Activated CD4-positive, alpha-beta T cell treated with anti-CD3 and anti-CD28 coated beads for 48 hours (primary cell): ENCODE measurements at places on chromosomes 3 and 15.
A peak's percentile ranks its signal among the peaks of the same experiment; 100 is the strongest.

DNA sequence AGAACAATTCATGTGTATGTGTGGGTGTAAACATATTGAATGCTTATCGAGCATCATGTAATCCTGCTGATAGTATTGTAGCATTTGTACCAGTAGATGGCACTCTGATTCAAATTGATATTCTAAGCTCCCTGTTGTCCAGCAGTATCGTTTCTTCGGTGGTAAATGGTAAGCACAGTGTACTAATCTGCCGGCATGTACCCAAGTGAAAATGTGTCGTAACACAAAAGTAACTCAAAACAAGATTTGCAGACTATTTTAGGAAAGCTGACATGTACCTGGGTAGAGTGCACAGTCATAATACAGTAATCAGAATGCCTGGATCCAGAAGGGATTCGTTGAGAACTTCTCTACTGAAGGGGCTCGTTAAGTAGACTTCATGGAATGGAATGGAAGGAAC, 31.7 kb upstream of the MNS1 start:
- DNase-seq, result no peak

DNA sequence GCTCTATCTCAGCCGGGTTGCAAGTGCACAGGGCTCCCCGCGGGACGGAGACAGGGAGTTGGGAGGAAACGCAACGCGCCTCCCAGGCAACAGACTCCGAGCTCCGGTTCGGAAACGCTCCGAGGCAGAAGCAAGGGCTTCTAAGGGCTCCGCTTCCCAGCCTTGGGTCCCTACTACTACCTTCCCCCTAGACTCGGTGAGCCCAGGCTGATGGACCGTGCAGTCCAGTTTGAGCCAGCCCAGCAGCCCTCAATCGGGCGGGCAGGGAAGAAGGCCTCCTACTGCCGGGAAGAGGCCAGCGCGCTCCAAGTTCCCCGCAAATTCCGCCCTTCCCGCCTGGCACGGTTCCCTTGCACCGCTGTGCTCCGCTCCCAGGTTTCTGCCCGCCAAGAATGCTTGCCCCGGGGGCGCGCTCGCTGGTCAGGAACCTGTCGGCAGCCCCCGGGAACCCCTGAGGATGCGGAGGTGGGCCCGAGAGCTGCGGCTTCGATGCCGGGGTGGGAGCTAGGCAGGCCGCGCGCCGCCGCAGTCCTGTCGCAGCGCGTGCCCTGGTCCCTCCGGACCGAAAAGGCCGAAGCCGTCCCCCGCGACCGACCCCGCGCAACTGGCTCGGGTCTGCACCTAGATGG, 728 bp downstream of the TRANK1 start:
- peak; percentile 60 for DNase-seq

GRCh38 chr3:113495035-113495434, 19.9 kb downstream of the SPICE1 start:
- DNase-seq, result peak; percentile 32

DNA sequence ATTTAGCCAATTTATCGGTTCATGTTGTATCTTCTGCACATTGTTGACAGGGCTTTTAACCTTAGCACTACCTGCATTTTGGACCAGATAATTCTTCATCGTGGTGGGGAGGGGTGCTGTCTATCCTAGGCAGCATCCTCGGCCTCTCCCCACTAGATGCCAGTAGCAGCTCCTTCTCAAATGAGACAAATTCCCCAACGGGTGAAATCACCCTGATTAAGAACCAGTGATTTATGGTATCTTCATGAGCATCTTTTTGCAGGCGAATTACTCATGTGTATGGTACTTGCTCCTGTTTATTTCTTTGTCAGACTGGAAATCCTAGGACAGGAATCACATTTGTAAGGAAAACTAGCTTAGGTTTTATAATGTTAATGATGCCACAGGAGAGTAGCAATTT, 68.0 kb downstream of the C3orf70 start:
- DNase-seq, result no peak

DNA sequence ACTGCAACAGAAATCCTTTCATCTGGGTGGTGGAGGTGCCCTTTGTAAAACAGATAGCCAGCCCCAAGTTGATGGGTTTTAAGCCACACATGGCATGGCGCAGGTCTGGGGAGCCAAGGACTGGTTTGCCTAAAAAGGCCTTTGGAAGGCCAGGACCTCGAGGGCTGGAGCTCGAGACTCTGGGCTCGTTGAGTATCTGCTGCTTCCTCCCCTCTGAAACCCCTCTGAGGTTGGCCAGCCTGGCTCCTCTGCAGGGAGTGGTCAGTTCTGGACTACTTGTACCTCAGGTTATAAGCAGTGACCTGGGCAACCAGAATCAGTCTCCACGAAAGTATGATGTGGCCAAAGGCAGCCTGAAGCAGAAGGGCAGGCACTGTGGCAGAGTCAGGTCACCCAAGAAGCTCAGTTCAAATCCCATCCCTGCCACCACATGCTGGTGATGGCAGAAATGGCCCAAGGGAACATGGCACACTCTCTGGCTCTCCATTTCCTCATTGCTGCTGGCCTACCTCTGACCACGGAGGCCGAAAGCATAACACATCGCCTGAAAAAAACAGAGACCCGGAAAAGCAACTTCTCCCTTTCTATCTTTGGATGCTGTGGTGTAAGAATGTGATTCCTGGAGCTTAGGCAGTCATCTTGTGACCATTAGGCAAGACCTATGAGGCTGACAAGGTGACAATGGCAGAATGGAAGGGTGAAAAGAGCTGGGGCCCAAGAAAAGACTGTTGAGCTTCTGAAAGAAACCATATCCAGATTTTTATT, 51.2 kb downstream of the WNT7A start:
- no peak for DNase-seq

DNA sequence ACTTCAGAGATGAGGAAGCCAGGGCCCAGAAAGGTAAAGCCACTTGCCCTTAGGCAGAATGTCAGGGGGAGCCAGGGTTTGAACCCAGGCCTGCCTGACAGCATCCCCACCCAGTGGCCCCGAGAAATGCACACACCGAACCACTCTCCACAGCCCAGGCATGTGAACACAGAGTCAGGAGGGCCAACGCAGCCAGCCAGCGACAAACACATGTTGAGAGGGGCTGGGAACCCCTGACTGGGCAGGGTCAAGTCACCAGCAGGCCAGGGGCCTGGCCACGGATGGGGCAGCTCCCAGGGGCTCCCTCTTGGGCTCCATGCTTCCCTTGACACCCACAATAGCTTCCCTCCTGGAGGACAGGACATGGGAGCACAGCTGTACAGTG, 5.1 kb upstream of the GRIP2 start:
- no peak for DNase-seq

DNA sequence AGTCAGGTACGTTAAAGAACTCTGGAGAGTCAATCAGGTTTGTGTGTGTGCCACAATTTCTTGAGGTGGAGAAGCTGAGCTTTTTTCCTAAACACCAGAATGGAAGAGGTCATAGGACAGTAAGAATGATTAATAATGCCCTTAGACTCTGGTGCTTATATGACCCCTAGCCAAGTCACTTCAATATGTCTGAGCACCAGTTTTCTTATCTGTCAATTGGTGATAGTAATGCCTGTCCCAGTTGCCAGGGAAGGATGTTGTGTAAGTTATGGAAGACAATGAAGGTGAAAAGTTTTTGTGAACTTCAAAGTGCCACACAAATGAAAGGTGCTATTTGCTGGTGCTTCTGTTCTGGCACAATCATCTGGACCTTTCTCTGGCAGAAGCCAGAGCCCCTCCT, 22.2 kb upstream of the DLG1 start:
- DNase-seq, result no peak

GRCh38 chr3:90241481-90241880, 1134.1 kb downstream of the EPHA3 start:
- DNase-seq, result no peak

DNA sequence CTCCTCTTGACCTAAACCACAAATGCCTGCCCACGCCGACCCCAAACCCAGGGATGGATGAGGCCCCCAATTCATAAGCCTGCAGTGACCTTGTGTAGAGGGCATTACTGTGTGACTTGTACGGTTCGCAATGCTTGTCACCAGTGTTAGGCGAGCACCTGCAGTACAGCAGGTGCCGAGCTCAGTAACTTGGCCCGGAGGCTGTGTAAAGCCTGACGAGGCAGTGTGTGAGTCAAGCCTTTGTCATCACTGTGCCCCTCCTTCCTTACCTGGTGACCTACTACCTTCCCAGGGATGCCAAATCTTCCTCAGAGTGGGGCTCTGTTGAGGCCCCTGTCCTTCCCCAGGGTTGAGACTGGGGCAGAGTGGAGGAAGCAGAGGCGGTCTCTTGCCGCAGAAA, 37.2 kb upstream of the TMEM115 start:
- DNase-seq, result no peak

GRCh38 chr3:151430821-151431484, 29.9 kb downstream of the IGSF10 start:
- no peak for DNase-seq

DNA sequence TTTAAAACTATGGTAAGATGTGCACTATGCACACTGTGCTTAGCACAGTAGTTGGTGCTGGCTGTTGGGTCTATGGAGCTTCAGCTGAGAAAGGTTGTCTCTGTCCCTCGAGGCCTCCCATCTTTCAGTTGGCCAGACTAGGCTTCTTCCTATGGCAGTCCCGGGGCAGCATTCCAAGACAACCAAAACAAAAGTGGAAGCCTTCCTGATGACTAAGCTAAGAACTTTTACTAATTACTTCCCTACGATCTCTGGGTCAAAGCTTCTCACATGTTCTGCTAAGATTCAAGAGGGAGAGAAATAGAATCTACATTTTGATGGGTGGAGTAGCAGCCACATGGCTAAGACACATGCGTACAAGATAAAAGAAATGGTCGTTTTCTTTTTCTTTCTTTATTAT, 342.8 kb downstream of the TUSC7 start:
- no peak for DNase-seq

- DNase-seq, result peak; percentile 30
Observed at GRCh38 chr3:156448300-156448699, 106.6 kb downstream of the SSR3 start.

GRCh38 chr15:40392986-40393948, 10.7 kb downstream of the KNSTRN start:
- DNase-seq, result no peak

DNA sequence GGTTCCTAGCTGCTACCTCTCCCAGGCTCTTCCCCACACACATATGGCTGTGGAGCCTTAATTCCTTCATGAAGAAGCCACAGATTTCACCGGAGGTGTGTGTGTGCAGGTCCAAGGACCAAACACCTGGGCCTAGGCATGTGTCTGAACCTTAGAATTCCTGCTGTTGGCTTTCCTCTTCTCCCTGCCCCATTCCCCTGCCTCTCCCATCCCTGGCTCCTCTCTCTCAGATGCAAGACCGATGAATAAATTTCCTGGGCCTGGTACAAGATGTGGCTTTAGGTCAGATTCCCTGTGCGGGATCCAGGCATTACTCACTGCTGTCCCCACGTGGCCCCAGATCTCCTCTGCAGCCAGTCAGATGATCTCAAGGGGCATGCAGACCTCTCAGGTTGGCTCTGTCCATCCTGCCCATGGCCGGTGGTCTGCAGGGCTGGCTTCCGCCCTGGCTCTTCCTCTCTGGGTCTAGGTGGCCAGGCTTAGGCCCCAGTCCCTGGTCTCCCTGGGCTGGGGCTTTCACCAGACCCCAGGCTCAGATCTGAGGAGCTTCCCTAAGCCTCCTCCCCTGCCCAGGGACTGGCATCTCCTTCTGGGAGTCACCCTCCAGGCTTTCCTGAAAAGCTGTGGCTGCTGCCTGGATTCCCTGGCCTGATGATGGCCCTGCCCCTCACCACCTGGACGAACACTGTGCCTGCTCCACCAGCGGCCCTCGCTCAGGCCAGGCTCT, 20.5 kb downstream of the CCR9 start:
- no peak for DNase-seq

GRCh38 chr3:74066456-74066855, 441.7 kb upstream of the PDZRN3 start:
- no peak for DNase-seq

- DNase-seq, result no peak
Observed at GRCh38 chr3:32586356-32586755, 15.7 kb upstream of the DYNC1LI1 start.

DNA sequence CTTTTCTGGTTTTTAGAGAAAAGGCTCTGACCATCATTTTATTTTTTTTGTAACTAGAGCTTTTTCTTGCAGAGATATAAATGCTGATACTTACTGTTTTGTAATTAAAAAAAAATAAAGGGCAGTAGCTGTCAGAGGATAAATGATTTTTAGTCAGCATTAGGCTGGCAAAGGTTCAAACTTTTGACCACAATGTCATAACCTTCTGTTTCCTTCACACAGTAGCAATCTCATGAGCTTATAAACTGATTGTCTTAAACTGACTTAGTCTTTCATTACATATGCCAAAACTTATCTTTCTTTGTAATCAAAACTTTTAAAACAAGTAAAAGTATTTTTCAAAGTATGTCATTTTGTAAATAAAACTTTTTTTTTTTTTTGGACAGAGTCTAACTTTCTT, 841.9 kb downstream of the OTOL1 start:
- no peak for DNase-seq

GRCh38 chr15:79440355-79440908, 8.3 kb downstream of the MINAR1 start:
- DNase-seq, result no peak

- DNase-seq, result no peak
Observed at GRCh38 chr3:178342111-178342510, 194.1 kb upstream of the KCNMB2 start.
